ENCODE measurements at places on chromosomes 16 and 17.
A peak's percentile ranks its signal among the peaks of the same experiment; 100 is the strongest.

- no peak for DNase-seq
These were observed 68.6 kb downstream of the TNRC6C start for GRCh38 chr17:78027121-78027520.

DNA sequence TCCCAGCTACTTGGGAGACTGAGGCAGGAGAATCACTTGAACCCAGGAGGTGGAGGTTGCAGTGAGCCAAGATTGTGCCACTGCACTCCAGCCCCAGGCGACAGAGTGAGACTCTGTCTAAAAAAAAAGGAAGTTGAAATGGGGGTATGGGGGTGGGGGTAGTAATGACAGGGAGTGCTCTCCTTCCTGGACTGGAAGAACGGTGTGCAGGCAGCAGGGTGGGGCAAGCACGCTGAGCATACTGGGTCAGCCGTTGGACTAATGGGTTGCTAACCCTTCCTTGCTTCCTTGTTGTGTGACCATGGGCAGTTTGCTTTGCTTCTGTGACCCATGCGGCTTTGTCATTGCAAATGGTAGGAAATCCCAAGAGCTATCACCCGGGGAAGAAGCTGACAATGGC is 16.5 kb downstream of the KATNIP start:
- no peak for DNase-seq

GRCh38 chr17:60091908-60092331 is 13.2 kb upstream of the HEATR6 start:
- DNase-seq, result no peak

- no peak for DNase-seq
These were observed 85.2 kb downstream of the SPAG9 start for GRCh38 chr17:51035431-51035830.

DNA sequence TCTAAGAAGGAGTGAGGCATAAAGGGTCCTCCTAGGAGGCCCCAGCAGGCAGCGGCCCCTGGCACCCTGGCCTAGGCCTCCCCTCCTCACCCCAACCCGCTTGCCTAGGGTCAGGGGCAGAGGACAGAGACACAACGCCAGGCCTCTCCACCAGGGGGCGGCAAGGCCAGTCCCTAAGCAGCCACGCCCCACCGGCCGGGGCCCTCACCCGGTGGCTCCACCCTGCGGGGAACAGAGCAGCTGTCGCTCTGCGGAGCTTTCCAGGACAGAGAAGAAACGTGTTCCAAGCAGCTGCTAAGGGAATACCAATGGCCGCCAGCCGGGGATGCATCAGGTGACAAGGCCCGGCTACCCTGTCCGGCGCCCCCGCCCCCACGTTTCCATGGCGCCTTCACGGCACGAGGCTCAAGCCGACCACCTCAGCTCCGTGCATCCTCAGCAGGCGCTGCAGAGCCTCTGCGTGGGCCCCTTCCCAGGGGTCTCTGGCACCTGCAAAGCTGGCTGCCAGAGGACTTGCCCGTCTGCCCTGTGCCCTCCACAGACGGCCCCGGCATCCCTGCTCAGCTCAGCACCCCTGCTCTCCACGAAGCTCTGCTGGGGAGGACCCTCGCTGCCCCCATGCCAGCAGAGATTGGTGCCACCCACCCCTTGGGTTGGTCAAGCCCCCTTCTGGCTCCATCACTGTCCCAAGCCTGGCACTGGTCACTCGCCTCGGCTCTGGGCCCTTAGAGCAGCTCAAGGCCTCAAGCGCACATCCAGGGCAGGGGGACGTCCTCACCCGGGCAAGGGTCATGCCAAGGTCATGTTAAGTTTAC is 5.6 kb downstream of the ZNF598 start:
- DNase-seq, result peak; percentile 81

GRCh38 chr16:26396511-26397235 is 670.1 kb upstream of the C16orf82 start:
- no peak for DNase-seq

DNA sequence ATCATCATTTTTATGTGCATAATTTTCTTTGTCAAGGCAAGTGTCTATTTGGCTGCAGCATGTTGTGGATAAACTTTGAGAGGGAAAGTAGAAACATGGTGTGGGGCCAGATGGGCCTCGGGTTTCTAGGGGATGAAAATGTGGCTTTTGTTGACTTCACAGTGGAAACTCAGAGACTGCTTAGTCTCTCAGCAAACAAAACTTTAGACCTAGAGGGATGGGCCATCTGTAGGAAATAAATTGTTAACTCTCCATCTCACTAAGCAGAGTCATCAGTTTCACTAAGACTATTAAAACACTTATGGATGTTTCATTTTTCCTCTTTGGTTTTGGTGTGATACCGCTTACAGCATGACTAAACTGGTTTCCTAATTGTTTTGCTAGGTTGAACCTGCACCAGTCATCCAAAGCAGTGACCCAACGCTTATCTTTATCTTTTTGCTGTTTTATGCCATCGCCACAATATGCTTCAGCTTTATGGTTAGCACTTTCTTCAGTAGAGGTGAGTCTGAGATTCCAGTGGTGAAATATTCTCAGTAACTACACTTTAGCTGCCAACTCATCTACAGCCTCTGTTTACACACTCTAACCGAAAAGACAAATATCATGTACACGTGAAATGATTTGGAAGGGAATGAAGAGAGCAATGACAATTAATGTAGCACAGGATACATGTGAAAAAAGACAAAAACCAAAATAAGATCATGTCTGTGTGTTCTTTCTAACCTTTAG is 60.6 kb upstream of the CRYM start:
- DNase-seq, result no peak

- DNase-seq, result peak; percentile 70
These were observed 10.1 kb downstream of the P3H4 start for GRCh38 chr17:41801374-41802271.

- DNase-seq, result no peak
These were observed 403 bp downstream of the TEPSIN start for GRCh38 chr17:81238490-81238814.

DNA sequence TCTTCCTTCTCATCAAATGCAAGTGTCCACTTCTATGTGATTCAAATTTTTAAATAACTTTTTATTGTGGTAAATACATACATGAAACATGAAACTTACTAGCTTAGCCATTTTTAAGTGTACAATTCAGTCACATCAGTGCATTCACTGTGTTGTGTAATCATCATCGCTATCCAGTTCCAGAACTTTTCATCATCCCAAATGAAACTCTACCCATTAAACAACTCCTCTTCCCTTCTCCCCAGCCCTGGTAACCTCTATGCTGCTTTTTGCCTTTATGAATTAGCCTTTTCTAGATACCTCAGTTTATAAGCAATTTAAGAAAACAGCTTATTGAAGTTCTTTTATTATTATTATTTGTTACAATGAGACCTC is 41.1 kb upstream of the IL34 start:
- no peak for DNase-seq

DNA sequence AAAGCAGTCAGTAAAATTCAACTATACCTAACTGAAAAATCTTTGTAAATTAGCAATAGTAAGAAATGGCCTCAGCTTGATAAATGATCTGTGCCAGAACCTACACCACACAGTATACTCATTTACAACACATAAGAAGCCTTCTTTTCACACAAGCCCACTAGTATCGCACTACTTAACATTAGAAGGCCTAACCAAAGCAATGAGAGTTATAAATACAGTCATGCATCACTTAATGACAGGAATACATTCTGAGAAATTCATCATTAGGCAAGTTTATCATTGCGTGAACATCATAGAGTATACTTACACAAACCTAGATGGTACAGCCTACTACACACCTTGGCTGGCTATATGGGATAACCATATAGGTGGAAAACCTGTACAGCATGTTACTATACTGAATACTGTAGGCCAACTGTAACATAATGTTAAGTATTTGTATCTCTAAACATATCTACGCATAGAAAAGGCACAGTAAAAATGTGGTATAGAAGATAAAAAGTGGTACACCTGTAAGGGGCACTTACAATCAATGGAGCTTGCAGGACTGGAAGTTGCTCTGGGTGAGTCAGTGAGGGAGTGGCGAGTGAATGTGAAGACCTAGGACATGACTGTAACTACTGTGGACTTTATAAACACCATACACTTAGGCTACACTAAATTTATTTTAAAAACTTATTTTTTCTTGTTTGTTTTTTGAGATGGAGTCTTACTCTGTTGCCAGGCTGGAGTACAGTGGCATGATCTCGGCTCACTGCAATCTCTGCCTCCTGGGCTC is 126.5 kb upstream of the CORO6 start:
- no peak for DNase-seq

- DNase-seq, result no peak
These were observed 18.5 kb upstream of the USP22 start for GRCh38 chr17:21061158-21061835.

DNA sequence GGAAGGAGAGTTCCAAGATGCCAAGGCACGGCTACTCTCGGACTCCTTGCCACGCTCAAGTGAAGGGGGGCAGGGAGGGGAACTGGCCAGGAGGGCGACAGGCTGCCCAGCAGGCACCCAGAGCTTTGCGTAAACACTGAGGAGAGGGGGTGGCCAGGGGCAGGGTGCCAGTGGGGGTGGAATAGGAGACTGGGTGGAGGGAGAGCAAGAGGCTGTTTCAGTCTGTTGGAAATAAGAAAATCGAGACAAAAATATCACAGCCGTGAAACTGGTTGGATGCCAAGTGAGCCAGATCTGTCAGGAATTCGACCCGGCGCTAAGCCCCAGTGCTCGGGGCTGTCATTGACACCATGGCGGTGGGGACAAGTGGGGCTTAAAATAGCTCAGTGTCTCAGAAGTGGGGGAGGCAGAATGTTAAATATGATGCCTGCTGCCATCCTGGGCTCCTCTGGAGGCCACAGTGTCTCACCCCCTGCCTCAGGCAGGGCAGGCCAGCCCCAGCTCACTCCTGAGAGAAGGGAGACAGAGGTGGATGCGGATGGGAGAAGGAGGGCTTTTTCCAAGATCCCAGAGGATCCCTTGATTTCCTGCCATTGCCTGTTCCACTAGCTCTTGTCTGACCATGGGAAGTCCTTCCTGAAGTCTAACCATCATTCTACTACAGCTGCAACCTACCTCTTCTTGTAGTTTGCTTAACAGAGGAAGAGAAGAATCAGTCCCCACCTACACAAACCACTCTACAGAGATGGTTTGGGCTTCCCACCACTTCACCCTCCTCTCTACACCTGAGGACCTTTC is 9.5 kb downstream of the PNMT start:
- DNase-seq, result no peak

- DNase-seq, result no peak
These were observed 7.3 kb downstream of the TADA2A start for GRCh38 chr17:37413875-37414519.

All from stimulated activated CD4-positive, alpha-beta T cell treated with anti-CD3 and anti-CD28 coated beads, Interleukin-15, amount 100 ng/mL, for 1 hour (primary cell).